ENCODE measurements at places on chromosomes 12 and 14. TPM values are rescaled to one million over a fixed set of nuclear protein-coding genes. Genes with fewer than 3 reads are reported as not detected.

EML1 gene
- 40.1 TPM for total RNA-seq

KRT3 gene
- not detected for total RNA-seq

GPR132 gene
- not detected for total RNA-seq

CLEC1B gene
- not detected for total RNA-seq

C12orf57 gene
- 293 TPM for total RNA-seq

LBHD2 gene
- not detected for total RNA-seq

OTX2 gene
- total RNA-seq = 0.84 TPM

SERPINA10 gene
- total RNA-seq = not detected

EPS8 gene
- 26.7 TPM for total RNA-seq

Measured in neural crest cell (in vitro differentiated cells).